KBM-7 (cell line): ENCODE measurements at places on chromosomes 3 and 15.

- DNase-seq: no peak
These were observed 4.8 kb downstream of the VWA5B2 start for GRCh38 chr3:184234224-184234623.

DNA sequence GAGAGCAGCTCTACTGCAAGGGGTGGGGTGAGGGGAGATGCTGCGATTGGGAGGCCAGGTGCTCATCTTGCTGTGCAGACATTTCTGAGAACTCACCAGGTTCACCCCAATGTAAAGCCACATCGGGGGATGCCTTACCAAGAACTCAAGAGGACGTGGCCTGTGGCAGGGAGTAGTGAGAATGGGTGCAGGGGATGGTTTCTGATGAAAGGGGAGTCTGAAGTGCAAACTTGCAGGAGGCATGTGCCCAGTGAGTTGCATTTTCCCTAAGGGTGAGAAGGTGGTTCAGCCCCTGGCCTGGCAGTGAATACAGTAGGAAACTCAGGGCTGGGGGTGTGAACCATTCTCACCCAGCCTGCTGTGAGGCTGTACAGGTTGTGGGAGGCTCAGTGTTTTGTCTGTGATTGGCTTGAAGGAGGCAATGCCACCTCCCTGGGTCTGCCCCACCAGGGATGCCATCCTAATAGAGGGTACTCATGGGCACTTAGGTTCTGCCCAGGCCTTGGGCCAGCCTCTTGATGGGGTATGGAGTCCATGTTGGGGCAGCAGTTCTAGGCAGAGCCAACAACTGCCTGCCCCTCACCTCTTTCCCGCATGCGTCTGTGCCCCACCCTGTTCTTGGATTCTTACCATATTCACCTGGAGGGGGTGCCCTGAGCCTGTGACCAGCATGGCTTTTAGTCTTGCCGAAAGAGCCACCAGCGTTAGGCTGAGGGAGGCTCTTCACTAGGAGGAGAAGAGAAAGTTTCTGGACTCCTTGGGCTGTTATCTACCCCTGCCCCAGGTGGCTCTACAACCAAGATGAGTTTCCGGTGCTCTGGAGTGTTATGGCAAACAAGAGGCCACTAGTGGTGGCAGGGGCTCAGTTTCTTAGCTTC, 4.5 kb downstream of the HEMK1 start:
- DNase-seq: peak; percentile 26

GRCh38 chr3:84965141-84965540, 6.4 kb downstream of the CADM2 start:
- DNase-seq: peak; percentile 42

- DNase-seq: no peak
These were observed 318.8 kb upstream of the NAALADL2 start for GRCh38 chr3:174540116-174540908.

GRCh38 chr3:48684054-48684349, 1.7 kb downstream of the NCKIPSD start:
- DNase-seq: no peak

DNA sequence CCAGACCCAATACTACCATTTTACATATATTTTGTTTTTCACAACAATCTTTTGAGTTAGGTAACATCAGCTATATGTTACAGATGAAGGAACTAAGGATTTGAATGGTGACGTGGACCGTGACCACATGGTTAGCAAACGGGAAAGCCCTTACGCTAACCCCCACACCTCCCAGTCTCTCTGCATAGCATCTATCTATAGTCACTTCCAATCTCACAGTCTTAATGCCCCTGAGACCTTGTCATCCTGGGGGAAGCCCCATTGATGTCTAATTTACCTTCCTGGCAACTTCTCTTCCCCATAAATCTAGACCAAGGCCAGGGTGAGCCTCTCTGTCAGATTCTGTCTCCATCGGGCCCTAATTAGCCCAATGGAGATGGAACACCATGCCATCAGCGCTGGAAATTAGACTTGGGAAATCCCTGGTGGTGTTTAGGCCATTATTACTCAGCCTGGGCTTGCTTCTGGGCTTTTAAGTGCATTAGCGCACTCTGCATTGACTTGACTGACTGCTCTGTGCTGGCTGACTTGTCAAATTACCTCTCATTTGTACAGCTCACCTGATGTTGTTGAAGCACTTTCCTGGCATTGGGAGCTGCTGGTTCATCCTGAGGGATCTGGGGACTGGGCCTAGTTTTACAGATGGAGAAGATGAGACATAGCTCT, 34.0 kb upstream of the SH3GL3 start:
- no peak for DNase-seq

GRCh38 chr15:38670128-38671005, 105.8 kb upstream of the RASGRP1 start:
- DNase-seq: no peak

- no peak for DNase-seq
These were observed 577.7 kb downstream of the MECOM start for GRCh38 chr3:169085827-169086226.

- DNase-seq: no peak
These were observed 21.9 kb upstream of the EHD4 start for GRCh38 chr15:41994171-41994650.

DNA sequence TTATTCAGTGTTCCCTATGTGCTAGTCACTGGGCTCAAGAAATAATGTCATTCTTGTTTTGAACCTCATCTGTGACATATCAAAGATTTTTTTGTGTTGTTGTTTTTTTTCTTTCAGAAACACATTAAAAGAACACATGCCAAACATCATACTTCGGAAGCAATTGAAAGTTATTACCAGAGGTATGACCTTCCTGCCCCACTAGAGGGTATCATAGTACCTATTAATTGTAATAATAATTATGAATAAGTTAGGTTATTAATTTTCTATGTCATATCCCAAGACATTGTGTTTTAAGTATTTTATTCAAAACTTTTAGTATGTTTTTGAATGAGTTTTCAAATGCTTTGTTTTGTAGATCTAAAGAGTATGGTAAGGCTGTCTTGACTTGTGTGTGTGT, 65.7 kb downstream of the CDIN1 start:
- DNase-seq: no peak

DNA sequence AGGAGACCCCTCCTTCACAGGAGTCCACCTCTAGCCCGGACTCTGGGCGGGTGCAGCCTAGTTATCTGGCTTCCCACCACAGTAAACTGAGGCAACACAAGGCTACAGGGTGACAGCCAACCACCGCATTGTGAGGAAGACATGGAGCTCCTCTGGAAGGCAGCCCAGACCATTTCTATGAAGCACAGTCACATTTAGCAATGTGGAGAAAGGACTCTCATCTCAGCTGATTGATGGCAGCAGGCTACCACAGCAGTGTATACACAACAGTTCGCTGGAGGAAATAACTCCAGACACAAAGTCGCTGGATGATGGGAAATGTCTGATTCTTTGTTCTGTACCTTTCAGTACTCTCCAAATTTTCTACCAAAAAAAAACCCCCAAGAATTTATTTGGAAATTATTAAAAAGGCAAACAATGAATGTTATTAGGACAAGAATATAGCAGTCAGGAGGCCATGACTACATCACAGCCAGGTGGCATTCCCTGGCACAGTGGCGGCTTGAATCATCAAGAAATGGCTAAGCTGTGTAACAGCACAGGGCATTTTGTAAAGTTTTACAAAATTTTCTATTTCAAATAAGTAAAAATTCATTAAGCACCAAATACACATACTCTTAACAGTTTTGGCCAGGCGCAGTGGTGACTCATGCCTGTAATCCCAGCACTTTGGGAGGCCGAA, 40.1 kb downstream of the FAN1 start:
- no peak for DNase-seq

- DNase-seq: no peak
These were observed 77.4 kb upstream of the KLHL25 start for GRCh38 chr15:85872125-85872524.

DNA sequence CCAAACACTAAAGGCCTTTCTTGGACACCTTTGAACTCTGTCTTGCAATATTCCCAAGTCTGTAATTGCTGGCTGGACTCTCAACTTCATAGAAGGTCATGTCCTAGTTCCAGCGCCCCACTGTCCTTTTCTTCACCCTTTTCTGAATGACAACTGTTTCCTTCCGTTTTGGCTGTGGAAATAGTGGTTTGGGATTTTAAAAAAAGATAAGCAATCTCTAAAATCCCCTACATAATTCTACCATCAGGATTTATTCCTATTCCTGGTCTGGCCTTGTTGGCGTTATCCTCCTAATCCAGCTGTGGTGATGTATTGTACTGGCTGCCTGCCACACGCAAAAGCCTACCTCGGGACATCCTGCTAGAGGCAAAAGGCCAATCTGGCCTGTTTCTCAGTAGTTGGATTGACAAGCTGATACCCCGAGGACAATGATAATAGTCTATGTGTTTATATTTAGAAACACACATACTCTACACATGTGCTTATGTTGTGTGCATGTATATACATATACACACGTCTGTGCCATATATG, 440.3 kb upstream of the DPH6 start:
- DNase-seq: no peak

- DNase-seq: no peak
These were observed 154.9 kb downstream of the PEX5L start for GRCh38 chr3:179881791-179882190.

GRCh38 chr3:191047930-191048329, 151.1 kb upstream of the OSTN start:
- DNase-seq: no peak
